ENCODE measurements at places on chromosomes 4 and X. TPM values are rescaled to one million over a fixed set of nuclear protein-coding genes. Genes with fewer than 3 reads are reported as not detected.

DNA sequence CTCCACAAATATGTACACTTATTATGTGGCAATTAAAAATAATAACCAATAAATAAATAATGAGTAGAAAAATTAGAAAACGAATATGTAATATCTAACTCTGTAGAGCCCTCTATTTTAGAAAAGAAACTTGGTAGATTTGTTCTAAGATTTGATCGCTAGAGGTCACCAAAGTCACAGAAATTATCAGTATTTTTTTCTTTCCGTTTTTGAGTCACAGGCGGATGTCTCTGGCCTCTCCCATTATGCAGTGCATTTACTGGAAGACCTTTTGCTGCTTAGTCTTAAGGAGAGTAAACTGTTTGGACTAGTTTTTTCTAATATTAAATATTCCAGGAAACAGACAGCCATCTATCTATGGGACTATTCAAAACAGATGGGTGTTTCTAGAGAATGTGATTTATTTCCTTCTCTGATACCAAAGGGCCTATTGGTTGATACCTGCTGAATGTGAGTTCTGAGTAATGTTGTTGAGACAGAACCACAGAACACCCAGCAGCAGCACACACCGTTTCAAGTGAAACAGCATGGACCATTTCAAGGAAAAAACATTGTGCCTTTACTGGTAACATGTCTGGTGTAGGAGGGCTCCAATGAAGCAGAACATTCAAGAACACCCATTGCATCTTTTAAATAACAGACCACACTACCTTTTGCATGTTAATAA lies 34.0 kb upstream of the GYPA start:
- no peak for DNase-seq

GRCh38 chr4:189279188-189279587 lies 661.5 kb upstream of the FRG1 start:
- DNase-seq = no peak

GRCh38 chrX:20596856-20597255 lies 330.1 kb upstream of the RPS6KA3 start:
- no peak for DNase-seq

- DNase-seq = no peak
Observed at GRCh38 chrX:100745806-100746537, 14.1 kb upstream of the SYTL4 start.

DNA sequence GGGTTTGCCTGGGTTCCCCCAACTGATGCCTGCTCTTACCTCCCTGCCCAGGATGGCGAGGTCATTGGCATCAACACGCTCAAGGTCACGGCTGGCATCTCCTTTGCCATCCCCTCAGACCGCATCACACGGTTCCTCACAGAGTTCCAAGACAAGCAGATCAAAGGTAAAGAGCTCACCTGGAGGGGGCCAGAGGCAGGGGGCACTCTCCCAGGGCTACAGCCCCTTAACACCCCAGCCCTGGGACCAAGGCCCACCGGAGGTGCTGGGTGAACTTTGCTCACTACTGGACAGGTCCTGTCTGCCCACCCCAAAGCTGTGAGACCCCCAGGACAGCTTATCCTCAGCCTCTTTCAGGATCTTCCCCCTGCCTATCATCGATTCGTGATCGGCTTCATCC lies 24.5 kb downstream of the HTRA3 start:
- DNase-seq = no peak

- DNase-seq = no peak
Observed at GRCh38 chrX:112753116-112753515, 73.4 kb upstream of the LHFPL1 start.

GRCh38 chr4:96375367-96375766 lies 535.5 kb downstream of the PDHA2 start:
- no peak for DNase-seq

DNA sequence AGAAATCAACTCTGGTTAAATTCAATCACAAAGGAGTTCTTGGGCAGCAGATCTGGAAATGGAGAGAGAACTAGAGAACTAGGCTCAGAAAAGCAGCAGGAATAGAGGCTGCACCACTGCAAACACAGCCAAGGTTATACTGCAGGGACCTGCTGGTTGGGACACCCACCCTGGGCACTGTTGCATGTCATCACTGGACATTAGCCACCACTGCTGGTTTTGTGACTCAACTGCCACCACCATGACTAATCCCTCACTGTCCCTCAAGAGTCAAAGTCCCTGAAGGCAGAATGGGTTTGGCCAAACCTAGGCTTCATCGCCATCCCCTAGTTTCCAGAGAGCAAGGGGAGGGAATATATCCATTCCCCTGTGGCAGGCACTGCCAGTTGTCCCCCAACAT lies 38.1 kb upstream of the IRAK1 start:
- no peak for DNase-seq

DNA sequence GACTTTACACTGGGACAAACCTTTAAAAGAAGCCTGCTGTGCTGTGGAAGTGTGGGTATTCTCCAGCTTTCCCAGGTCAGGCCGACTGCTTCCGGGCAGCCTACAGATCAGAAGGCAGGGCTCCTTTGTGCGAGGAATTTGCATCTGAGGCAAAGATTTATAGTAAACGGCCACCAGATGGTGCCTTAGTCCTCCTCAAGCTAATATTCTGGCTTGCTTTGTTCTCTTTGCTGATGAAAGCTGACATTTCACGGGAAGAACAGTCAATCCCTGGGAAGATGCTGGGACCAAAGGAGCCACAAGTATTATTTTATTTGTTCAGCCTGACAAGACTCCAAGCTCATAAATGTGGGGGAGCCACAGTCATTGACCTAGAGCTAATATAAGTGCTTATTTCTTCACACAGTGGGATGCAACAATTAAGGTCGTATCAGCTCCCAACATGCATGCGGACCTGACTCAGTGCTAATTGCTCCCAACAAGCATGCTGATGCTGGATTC lies 120.7 kb upstream of the TRIM2 start:
- DNase-seq = peak; percentile 65

DNA sequence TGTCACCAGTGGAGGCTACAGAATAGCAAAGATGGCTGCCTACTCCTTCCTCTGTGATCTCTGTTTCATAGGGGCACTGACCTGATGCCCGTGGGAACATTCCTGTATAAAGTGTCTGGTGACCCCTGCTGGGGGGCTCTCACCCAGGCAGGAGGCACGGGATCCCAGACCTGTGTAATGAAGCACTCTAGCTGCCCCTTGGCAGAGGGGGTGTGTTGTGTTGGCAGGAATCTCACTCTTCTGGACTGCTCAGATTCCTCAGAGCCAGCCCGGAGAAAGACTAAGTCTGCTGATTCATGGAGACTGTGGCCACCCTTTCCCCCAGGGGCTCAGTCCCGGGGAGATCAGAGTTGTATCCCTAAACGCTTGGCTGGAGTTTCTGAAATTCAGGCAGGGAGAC lies 648.3 kb downstream of the SPRY1 start:
- DNase-seq = no peak

GRCh38 chr4:175090116-175090515 lies 172.0 kb downstream of the ADAM29 start:
- DNase-seq = no peak

GRCh38 chr4:88697588-88698329 lies at the start of gene NAP1L5:
Gene NAP1L5 (minus strand): TSS chr4:88697829. CDS start chr4:88697754, 75 bp downstream.
- DNase-seq = peak; percentile 81

- no peak for DNase-seq
Observed at GRCh38 chr4:42311591-42311990, 85.7 kb upstream of the SHISA3 start.

- DNase-seq = no peak
Observed at GRCh38 chrX:130106071-130106470, 4.2 kb downstream of the ELF4 start.

DNA sequence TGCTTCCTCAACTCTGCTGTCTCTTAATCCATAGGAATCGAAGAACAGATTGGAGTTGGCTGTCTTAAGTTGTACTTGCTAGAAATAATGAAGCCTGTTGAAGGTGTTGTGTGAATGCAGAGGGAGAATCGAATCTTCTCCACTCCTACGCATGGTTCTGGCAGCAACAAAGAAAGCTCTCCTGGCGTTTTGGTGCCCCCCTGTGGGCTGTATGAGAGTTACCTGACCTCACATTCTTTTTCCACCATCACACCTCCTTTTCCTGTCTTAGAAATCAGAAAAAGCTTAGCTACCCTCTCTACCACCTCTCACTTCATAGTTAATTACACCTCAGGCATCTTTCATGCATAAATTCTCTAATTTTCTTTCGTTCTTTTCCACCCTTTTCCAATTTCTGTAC lies 16.3 kb downstream of the KLF8 start:
- peak; percentile 60 for DNase-seq

- no peak for DNase-seq
Observed at GRCh38 chr4:151315212-151315886, 10.1 kb downstream of the SH3D19 start.

DNA sequence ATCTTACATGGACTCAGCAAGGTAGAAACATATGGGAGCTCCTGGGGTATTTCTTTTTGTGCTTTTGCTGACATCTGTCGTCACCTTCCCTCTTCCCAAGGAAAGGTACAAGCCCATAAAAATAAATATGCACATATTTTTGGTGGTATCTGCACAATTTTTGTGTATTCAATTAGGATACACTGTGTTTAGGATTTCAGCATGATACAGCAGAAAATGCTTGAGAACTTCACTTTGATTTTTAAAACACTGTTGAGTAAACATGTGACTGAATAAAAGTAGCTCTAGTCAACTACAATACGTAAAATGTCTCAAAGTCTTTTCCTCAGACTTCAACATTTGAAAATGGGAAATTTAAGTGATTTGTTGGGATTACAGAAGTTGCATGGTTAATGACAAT lies 99.4 kb upstream of the SPANXC start:
- DNase-seq = no peak

GRCh38 chrX:153889123-153889522 lies 3.1 kb upstream of the L1CAM start:
- DNase-seq = no peak

TMEM255A gene
- 0.79 TPM for total RNA-seq

ARMCX4 gene
- 9.5 TPM for total RNA-seq

ARR3 gene
- not detected for total RNA-seq

TMPRSS11A gene
- total RNA-seq = not detected

PAGE2 gene
- not detected for total RNA-seq

PASD1 gene
- not detected for total RNA-seq

NLGN3 gene
- total RNA-seq = 0.19 TPM

TMEM154 gene
- 2.0 TPM for total RNA-seq

OTC gene
- total RNA-seq = not detected

ABLIM2 gene
- total RNA-seq = 11.2 TPM

SLC2A9 gene
- 3.5 TPM for total RNA-seq

TKTL1 gene
- total RNA-seq = 1.1 TPM
